ENCODE measurements at places on chromosomes 11 and 22.

- no peak overlapping the region for H3K4me3 ChIP-seq
- no peak overlapping the region for H3K27ac ChIP-seq
- H3K27me3 ChIP-seq = no peaks in the 10 kb centered on the region
- H3K4me1 ChIP-seq = no peaks in the 10 kb centered on the region
- DNase-seq = no peak
- no peaks in the 10 kb centered on the region for H3K36me3 ChIP-seq
Measured at GRCh38 chr11:131154351-131154750, 216.1 kb upstream of the NTM start.

DNA sequence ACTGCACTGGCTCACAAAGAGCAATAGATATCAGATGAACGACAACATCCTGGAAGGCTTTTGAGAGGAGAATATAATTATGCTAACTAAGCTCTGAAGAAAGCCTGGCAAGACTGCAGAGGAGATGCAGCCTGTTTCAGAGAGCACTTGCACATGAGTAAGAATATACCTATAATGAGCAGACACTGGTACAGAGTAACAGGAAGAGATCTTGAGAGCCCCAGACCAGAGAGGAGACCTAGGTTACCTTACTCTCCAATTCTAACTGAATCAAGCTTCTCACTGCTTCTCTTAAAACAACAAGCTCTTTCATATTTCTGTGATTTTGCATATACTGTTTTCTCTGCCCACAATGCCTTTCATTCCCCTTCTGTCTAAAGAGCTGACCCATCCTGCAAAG is 66.5 kb downstream of the FAM168A start:
- DNase-seq = no peak
- peaks cover 32% of the 10 kb centered on the region for H3K4me1 ChIP-seq
- no peak overlapping the region for H3K4me3 ChIP-seq

GRCh38 chr11:123694551-123694950 is 40.1 kb upstream of the SCN3B start:
- no peak for DNase-seq
- no peaks in the 10 kb centered on the region for H3K4me1 ChIP-seq
- H3K27ac ChIP-seq = no peak overlapping the region

GRCh38 chr11:85961930-85962363 is 106.8 kb downstream of the CCDC83 start:
- DNase-seq = no peak
- H3K4me1 ChIP-seq = no peaks in the 10 kb centered on the region
- H3K27ac ChIP-seq = no peak overlapping the region
- H3K4me3 ChIP-seq = no peak overlapping the region

- no peak overlapping the region for H3K4me3 ChIP-seq
- H3K4me1 ChIP-seq = no peaks in the 10 kb centered on the region
- no peak overlapping the region for H3K27ac ChIP-seq
- no peak for DNase-seq
Measured at GRCh38 chr11:71472357-71472885, 19.4 kb downstream of the NADSYN1 start.

- peaks cover 25% of the 10 kb centered on the region for H3K4me1 ChIP-seq
- H3K4me3 ChIP-seq = no peak overlapping the region
- DNase-seq = no peak
Measured at GRCh38 chr22:48494256-48494967, 1333.3 kb downstream of the BRD1 start.

DNA sequence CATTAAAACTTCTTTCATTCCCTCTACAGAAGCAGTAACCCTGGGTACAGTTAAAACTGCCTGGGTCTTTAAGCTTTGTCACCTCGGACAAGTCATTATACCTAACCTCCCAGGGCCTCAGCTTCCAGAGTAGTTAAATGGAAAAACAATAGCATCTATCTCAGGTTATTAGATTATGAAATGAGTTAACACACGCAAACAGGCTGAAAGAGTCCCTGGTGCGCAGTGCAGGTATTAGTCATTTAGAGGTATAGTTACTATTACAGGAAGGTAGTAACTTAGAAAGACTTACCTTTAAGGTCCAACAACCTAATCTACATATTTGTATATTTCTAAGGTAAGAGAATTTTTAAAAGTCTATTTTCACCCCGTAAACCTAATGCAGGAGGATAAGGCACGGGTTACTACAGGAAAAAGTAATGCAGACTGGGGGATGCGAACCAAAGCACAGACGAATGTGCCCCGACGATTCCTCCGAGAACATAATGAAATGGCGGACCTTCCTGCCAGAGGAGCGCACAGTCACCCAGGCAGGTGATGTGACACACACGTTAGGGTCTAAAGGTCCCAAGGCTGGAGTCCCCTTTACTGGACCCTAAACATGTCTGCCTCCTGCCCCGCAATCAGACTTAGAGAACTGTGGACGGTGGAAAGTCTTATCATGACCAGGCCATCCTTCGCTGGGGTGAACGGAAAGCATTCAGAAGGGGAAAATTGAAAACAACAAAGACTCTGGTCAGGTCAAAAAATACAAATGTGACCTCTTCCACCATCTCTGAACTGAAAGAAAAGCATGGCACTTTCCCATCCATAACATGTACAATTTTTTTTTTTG is 1.3 kb downstream of the NAP1L4 start:
- H3K27ac ChIP-seq = peak overlapping the region; percentile 91
- no peaks in the 10 kb centered on the region for H3K27me3 ChIP-seq
- peaks cover 59% of the 10 kb centered on the region for H3K4me1 ChIP-seq
- peak overlapping the region; percentile 91 for H3K4me3 ChIP-seq

DNA sequence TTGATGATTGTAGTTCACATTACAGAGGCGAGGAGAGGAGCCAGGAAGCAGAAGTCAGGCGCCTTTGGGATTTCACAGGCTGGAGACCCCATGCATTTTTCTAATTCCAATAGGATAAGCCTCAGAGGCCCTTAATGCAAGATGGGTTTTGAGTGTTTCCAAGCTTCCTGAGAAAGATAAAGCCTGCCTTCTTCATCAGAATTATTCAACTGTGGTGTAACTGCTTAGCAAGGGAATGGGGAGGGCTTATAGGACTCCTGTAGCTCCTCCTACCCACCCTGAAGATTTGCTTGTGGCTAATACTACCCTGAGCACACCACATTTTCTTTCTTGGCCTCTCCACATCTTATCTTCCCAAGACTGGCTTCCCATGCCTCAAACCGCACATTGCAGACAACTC is 151.1 kb upstream of the ISX start:
- H3K4me1 ChIP-seq = no peaks in the 10 kb centered on the region
- no peak for DNase-seq
- H3K27me3 ChIP-seq = no peaks in the 10 kb centered on the region
- no peak overlapping the region for H3K27ac ChIP-seq

Measured in esophagus muscularis mucosa (tissue), 4 donors.